Stimulated activated CD4-positive, alpha-beta T cell treated with anti-CD3 and anti-CD28 coated beads, Interleukin-15, amount 100 ng/mL, for 1 hour (primary cell): ENCODE measurements at places on chromosomes 2 and 18.
A peak's percentile ranks its signal among the peaks of the same experiment; 100 is the strongest.

DNA sequence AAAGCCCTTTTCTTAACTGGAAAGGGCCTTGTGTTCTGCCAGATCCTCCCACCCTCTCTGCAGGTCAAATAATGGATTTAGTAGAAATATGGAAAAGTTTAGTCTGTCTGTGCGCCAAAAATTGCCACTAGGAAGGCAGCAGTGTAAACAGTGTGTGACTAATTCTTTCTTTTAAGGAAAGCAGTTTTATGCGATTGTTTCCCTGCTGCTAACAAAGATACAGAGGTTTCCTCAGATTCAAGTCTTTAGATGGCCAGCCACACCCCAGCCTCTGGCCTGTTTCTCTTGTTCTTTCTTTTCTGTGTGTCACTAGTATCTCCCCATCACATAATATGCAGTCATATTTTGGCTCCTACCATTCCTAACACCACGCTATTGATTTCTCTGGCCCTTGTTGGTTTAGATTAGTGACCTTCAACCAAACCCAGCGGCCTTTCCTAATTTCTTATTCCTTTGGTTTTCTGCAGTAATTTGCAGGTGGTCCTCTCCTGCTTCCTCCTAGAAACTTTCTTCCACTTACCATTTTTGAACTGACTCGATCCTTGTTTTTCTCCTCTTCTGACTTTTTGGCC, 157.4 kb downstream of the LTBP1 start:
- no peak for DNase-seq

GRCh38 chr2:232681527-232681926, 15.6 kb upstream of the GIGYF2 start:
- DNase-seq: no peak

- DNase-seq: no peak
Measured at GRCh38 chr2:161241894-161242293, 66.3 kb upstream of the PSMD14 start.

DNA sequence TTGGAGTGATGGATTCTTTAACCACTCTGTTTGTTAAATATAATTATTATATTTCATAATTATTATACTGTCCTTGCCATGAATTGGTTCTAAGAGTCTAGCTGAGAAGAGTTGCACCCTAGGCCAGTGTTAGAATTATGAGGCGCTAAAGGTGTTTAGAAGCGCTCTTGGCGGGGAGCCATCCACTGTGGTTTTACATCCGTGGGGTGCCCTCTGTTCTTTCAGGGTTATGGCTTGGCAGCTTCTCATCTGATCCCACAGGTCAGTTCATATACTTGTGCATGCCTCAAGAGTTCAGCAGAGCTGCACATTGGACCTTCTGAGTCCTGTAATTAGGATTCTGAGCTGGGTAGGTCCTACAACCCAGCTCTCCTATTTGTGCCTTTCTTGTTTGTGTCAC, 9.1 kb downstream of the ASAP2 start:
- DNase-seq: no peak

GRCh38 chr2:102792568-102793208, 30.9 kb downstream of the TMEM182 start:
- no peak for DNase-seq

GRCh38 chr2:218081063-218081462, 12.0 kb downstream of the RUFY4 start:
- DNase-seq: no peak

GRCh38 chr2:9252002-9252357, 45.4 kb downstream of the ASAP2 start:
- DNase-seq: no peak

DNA sequence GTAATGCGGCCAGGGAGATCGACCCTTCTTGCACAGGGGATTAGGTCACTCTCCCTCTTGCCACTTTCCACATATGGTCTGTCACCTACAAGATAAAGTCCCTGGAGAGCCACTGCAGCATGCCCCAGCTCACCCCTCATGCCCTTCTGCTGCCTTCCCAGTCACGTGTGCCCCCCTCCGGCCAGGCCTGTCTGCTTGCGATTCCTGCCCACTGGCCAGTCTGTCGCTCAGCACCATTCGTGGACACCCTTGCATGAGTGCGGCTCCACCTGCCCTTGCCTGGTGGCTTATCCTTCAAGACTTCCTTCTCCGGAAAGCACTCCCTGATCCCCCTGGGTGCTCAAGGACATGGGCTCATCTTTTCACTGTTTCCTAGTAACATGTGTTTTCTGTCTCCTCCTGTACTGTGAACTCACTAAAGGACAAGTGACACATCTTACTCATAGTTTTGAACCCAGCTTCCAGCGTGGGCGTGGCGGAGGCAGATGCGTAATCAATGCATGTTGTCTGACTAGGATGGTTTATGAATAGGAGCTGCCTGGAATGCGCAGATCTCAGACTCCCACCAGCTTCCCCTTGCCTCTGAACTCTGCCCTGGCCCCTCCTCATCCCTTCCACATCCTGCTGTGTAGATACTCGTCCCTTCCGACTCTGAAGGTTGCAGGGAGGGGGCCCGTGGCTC, 7.8 kb upstream of the NT5DC4 start:
- no peak for DNase-seq

- DNase-seq: no peak
Measured at GRCh38 chr2:54226260-54226659, 29.8 kb downstream of the TSPYL6 start.

DNA sequence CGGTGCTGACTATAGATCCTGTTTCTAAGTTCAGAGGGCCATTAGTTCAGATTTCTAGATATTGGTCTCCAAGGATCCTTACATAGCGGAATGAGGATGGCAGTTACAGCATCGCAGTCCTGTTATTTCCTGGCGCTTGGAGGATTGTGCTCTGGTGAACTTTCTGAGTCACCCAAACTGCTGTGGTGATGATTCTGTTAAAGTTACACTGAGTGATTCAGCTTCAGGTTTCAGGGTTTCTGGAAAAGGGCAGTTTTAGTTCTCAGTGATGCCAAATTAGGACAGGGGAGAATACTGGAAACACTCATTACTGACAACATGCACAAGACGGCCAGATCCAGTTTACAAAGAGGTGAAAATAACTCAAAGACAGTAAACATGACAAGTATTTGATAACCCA, 52.1 kb upstream of the ANKRD62 start:
- DNase-seq: no peak

DNA sequence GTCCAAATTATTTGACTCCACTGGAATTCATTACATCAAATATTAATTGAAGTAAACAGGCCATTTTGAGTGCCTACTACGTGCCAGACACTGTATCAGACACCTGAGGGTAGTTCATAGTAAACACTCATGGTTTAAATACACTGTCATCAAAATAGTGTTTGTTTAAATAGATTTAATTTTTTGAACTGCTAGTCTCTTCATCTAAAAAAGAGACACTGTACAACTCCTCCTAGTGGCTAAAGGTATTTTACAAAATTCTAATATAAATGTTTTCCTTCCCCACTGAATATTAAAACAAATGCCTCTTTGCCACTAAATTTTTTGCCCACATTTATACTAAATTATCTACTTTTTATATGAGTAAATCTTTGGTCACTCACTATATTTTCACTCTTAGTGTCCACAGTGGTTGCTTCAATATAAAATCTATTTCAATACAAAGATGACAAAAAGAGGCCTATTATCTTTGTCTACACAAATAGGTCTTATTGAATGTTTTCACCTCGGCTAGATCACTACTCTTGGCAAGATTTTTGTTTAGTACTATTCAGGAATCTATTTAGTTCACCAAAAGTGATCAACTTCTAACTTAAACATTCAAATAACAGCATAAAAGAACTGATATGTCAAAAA, 122.1 kb downstream of the TMEM247 start:
- DNase-seq: no peak

GRCh38 chr2:222082201-222082600, 216.6 kb downstream of the PAX3 start:
- no peak for DNase-seq

- no peak for DNase-seq
Measured at GRCh38 chr2:26270373-26270772, 25.6 kb downstream of the HADHB start.

DNA sequence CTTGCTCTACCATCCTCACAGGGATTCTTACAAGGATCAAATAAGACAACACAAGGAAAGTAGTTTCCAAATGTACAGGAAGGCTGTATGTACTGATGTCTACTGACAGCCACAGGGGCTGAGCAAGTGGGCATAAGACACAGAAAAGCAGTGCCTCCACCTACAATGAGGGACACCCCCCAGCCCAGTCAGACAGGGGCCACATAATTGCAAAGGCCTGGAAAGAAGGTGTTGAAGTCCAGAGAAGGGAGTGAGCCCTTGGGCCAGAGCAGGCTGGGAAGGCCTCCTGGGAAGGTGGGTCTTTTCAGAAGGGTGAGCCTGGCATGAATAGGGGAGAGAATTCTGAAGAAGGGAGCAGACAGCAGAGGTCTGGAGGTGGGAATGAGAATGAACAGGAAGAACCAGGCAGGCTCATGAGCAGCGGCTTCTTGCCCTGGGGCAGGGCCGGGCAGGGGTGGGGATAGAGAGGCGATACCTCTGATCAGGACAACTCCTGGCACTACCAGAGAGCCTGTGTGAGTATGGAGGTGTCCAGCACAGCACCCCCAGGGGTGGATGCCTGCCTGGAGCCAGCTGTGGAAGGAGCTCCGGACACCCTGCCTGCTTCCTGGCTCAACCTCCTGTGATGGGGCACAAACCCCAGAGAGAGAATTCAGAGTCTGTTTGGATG, 30.1 kb downstream of the HS1BP3 start:
- no peak for DNase-seq

DNA sequence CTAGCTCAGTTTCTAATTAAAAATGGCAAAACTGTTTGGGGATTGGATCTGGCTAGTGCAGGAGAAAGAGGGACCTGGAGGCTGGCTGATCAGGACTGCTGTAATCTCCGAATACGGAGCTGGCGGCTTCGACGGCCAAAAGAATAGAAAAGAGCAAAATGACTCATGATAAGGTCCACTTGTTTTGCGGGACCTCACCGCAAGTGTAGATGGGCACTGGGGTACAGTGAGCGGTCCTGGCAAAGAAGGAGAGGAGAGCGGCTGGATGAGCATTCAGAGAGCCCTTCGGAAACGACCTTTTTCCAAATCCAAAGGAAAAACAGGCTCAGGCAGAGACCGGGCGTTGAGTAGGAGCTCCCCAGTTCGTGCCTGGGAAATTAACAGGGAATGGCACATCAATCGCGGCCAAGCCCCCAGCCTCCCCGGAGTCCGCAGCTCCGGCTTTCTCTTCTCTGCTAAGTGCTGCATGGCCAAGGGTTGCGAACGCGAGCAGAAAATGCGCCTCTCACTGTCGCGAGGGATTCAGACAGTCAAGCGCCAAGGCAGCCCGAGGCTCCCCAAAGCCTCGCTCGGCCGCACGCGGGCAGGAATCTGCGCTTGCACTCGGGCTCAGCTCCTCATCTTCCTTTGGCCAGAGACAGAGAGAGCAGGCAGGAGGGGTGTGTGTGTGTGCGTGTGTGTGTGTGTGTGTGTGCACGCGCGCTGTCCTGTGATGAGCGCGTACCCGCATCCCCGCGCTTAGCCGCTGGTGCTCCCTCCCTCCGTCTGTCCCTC, 1.8 kb downstream of the DCC start:
- DNase-seq: no peak

DNA sequence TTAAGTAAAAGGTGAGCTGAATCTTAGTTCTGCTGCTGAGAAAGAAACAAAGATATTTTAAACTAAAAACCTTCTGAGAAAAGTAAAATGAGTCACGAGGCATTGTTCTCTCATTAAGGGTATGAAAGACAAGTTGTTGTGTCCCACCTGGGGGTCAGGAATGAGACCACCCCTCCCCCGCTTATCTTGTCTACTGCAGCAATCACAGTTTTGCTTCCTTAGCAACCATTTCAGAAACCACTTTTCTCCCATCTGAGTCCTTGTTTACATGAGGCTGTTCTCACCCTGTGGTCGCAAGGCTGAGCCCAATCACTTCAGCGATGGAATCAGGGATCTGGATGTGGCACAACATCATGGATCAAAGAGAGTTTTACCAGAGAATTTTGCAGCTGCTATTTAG, 377.6 kb upstream of the NETO1 start:
- no peak for DNase-seq

GRCh38 chr2:96558485-96558884, 21.9 kb downstream of the ARID5A start:
- no peak for DNase-seq

GRCh38 chr18:78495550-78495949, 484.1 kb upstream of the SALL3 start:
- no peak for DNase-seq

DNA sequence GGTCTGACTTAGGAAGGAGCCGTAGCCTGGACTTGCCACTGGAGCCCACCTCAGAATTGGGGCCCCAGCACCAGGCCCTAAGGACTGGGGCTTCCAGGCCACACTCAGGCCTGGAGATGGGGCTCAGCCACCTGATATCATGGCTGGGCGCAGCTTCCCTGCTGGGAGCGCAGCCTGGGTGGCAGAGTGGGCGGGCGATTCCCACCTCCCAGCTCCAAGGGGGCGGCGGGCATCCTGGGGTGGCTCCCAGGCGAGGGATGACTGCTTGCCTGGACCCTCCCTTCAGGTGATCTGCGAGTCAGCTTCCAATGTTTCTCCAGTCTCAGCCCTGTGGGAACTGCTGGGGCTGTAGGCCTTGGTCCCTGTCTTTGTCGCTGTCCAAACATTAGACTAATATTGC, 20.1 kb downstream of the GPR35 start:
- no peak for DNase-seq

GRCh38 chr2:175004980-175005732, at the start of gene CHN1:
Gene CHN1 (minus strand): TSS chr2:175005381. CDS start chr2:175004912, 469 bp downstream.
- DNase-seq: peak; percentile 34

DNA sequence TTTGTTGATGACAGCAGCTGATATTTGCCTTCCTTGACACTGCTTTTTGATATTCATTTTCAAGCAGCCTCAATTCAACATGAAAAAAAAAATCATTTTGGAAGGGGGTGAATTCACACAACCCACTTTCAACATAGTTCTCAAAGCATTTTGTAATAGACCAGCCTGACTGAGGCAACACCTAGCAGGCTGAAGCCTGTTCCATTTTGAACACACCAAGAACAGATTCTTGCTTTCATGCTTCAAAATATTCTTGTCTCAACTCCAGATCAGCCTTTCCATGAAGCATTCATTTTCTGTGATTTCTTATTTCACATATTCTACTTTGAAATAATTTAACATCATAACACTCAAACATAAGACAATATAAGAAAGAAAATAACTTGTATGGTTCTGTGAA, 812.6 kb upstream of the POU3F3 start:
- DNase-seq: no peak

DNA sequence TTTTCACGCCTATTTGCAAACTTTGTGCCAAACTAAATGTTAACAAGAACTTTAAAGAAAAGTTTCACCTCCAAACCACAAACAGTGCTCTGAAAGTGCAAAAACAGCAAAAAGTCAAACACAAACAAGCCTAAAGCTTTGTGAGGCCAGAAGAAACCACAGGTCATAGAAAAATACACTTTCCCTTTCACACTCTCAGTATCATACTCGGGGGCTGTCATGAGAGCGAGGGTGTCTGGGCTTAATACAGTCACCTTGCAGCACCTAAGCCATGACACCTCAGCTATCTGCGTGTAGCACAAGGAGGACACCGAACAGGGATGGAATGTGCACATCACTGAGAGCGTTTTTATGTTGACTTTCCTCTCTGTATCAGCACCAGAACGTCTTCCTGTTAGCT, 26.6 kb upstream of the SEH1L start:
- no peak for DNase-seq
